ENCODE measurements at places on chromosomes 3 and 15.
A peak's percentile ranks its signal among the peaks of the same experiment; 100 is the strongest.

DNA sequence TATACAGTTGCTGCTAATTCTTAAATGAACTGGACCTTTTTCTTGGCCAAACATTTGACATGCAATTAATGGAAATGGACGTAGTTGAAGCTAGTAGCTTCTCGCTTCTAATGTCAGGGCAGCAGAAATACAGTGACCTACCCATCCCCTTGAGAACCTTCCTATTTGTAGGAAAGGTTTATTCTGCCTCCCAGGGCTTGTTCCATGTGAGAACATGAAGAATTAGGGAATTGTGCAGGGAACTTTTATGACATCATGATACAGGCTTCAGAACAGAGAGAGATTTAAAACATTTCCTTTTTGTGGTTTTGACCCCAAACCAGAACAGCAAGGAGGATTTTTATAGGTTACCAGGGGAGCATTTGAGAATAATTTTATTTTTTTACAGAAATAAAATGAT is 406.6 kb upstream of the PPP2R3A start:
- DNase-seq, result no peak

- no peak for DNase-seq
Observed at GRCh38 chr15:84910928-84911623, 26.6 kb downstream of the SLC28A1 start.

DNA sequence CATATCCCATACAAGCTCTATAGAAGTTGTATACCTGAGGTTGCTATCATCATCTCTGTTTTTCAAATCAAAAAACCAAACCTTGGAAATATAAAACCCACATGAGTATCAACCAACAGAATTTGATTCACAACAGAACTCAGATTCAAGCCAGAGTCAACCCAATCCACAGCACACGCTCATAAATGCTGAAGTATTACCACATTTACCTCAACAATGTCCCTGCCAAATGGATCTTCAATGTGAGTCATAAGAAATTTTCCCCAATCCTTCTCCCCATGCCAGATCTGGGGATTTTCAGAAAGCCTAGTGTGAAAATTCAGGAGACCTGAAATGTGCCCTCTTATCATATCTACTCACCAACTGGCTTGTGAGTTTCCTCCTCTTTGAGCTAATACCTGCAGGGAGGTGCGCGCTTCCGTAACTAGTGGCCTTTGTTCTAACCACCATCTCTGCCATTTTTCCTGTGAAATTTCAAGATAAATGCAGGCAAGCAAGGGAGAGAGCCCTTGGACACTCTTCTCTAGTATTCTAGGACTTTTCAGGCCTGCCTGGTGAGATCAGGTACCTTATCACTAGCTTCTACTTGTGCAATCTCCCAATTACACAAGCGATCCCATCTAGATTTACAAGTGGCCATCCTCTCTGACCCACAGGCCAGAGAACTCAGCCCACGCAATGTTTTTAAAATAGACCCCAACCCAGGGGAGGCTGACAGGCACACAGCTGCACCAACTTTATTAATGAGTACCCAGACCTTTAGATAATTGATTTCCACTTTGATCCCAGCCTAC is 1076.9 kb upstream of the CFAP20DC start:
- DNase-seq, result no peak

- peak; percentile 37 for DNase-seq
Observed at GRCh38 chr3:37546876-37547275, 314.8 kb upstream of the CTDSPL start.

GRCh38 chr15:74955796-74956647 is 550 bp downstream of the RPP25 start:
- peak; percentile 60 for DNase-seq

DNA sequence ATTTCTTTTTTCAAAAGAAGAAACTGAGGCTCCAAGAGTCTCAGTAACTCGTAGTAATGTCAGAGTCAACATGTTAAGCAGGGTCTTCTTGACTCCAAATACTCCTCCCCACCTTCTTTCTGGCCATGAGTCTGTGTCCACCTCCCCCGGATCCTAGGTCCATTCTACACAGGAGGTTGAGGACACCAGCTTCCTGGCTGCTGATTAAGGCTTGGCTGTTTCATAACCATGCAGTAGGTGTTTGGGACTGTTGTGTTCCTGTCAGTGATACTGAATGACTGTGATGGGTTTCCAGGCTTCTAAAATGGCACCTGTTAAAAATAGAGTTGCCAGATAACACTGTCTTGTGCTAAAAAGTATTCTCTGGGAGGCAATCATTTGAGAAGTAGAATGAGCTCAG is 130.8 kb upstream of the IL12A start:
- DNase-seq, result no peak

DNA sequence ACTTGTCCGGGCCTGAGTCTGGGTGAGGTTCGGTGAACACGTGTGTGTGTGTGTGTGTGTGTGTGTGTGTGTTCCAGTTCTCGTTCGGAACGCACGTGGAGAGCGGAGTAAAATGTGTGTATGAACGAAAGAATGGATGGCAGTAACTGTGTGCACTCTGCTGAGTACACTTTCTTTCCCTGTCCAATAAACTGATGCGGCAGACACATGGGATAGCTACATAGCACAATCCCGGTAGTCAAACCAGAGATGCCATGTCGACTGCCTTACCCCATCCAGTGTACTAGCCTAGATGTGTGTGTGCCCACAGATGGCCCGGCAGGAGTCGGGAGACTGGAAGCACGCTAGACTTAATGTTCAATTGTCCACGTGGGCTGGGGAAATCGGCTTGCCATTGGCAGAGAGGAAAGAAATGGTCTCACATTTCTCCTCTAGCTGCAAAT is 507 bp upstream of the GOLIM4 start:
- DNase-seq, result peak; percentile 83

- DNase-seq, result peak; percentile 79
Observed at GRCh38 chr15:48592221-48592731, 53.2 kb downstream of the FBN1 start.

GRCh38 chr3:112635674-112636073 is 5.3 kb downstream of the CCDC80 start:
- DNase-seq, result no peak

DNA sequence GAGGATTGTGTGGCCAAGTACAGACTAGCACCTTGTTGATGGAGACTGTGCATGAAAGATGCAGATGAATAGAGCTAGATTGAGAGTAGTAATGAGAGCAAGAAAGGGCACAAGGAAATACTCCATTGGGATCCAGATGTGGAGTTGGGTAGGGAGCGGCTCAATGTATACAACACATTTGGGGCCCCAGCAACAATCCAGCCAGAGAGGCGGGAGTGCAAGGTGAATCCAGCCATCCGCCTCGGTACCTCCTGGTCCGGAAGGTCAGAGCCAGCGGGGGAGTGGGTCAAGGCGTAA is 9.0 kb downstream of the ISL2 start:
- no peak for DNase-seq

DNA sequence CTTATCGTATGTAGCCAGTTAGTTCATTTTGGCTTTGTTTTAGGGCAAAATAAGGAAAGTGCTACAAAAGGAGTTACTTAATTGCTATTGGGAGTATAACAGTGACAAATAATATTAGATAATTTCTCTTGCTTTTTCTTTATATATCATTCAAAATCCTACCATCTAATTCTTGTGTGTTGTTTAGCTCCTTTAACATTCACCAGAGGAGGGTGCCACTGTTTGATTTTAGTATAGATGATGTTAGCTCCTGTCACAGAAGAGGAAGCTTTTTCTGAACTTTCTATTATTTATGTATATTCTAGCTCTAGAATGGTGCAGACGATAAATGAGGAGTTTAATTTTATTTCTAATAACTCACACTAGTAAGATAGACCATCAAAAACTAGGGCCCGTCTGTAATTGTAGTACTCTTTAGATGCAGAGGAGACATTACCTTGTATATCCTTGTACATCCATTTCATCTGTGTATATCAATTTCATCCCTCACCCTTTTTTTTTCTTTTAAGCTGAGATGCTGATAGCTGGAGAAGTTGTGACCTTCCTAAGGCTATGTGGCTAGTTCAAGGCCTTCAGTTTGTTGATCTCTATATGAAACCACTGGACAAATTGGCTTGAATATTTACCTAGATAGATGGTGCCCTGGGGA is 3.0 kb downstream of the PPM1L start:
- peak; percentile 23 for DNase-seq

DNA sequence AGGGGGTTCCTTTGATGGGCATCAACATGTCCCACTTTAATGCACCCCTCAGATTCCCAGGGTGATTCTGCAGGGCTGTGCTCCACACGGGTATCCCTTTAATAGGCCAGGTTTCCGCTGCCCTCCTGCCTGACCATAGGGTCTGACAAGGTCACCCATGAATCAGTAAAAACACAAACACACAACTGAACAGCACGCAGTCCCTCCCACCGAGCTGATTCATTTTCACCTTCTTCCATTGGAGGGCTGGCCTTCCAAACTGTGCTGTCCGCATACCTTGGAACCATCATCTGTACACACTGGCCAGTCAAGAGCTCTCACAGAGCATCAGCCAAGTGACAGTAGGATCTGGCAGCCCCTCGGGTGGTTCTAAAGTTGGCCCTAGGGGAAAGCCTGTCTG is 93.7 kb downstream of the FBLN2 start:
- no peak for DNase-seq

DNA sequence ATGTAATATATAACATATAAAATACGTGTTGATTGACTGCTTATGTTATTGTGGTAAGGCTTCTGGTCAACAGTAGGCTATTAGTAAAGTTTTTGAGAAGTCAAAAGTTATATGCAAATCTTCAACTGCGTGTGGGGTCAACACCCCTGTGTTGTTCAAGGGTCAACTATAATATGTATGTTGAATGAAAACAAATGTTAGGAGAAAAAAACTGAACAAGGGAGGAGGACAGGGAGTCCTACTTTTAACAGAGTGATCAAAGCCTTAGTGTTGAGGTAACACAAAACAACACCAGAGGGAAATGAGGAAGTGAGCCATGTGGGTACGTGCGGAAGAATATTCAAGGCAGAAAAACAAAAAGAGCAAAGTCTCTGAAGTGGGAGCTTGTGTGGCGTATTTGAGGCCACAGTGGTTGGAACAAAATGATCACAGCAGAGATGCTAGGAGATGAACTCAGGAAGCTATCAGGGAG is 62.5 kb downstream of the SFMBT1 start:
- DNase-seq, result peak; percentile 93

DNA sequence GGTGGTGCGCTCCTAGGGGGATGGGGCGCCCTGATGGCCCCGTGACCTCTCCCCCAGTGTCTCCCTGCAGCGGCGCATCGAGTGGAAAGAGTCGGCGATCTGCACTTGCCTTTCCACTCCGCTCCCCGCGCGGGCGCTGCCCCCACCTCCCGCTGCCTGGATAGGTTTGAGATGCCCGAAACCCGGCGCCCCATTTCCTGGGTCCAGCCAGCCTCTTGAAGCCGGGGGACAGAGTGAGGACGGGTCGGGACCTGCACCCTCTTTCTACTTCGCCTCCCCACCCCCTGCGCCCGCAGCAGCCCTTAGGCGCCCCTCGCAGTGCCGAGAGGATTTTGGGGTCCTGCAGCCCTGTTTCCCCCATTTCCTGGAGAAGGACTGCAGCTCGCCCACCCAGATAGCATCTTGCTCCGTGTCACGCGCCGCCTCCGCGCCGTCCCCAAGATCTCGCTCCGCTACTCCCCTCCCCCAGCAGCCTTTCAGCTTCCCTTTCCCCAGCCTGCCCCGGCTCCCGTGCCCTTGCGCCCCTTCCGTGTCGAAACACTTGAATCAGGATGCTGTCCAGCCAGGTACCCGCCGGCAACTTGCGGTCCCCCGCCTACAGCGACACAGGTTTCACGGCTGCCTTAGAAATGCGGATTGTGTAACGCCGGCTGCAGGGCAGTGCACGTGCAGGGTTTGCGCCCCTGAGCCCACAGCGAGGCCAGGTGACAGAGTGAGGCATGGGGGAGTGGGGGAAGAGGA is 519 bp downstream of the ABHD6 start:
- peak; percentile 38 for DNase-seq

GRCh38 chr15:65404186-65404872 is 18.4 kb downstream of the IGDCC4 start:
- no peak for DNase-seq

DNA sequence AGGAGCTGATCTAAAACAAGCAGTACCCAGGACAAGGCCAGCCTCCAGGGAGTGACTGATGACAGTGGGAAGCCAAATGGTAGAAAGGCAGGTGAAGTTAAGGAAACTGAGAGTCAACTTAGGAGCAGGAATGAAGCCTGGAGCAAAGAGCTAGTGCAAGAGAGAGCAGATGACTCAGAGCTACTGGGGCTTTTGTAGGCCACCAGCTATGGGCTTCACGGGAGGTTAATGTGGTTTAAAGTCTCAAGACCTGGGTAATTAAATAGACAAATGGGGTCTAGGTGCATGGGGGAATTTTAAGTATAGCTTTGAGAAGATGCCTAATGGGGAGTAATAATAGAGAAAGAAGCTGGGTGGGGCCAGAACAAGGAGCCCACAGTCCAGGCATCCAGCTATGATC is 3.1 kb downstream of the CD86 start:
- DNase-seq, result no peak

GRCh38 chr3:40290396-40290795 is 19.1 kb upstream of the EIF1B start:
- no peak for DNase-seq

DNA sequence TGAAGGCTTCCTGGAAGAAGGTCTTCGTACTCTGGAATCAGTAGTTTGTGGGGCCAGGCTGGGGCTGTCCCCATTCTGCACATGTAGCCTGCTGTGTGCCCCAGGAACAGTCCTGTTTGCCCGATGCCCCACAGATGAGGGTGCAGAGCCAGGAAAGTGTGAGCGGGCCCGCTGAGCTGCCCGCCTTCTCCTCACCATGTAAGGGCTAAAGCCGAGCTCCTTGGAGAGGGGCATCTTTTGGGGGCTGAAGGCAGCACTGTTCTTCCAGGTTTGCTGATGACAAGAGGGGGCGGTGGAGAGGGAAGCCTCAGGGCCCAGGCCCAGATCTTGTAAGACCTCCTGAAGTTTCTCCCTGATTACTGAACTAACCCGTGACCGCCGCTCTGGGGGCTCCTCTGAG is 73.2 kb upstream of the GSK3B start:
- no peak for DNase-seq

DNA sequence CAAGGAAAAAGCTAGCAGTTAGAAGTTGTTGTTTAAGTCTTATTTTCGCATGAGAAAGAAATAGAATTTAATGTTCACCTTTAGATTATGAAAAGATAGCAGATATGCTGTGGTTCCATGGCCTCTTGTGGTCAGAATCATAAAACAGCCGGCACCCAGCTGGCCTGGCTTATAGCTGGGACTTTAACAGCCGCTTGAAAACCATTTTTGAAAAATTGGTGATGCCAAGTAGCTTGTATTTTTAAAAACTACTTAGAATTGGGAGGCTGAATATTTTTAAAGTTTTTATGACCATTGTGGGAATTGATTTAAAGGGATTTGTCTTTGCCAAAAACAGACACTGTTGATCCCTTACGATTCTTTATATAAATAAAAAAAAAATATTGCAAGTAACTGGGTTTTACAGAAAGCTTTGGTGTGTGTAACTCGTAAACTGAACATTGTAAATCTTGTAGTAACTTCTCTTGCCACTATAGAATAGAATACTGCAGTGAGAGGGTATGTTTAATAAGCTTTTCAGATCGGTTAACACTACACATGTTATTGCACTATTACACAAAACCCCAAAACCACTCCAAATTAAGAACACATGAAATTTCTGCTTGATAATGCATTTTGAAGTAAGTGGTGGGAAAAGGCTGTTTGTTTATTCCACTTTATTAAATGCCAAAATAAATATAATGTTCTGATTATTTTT is 6.6 kb downstream of the ARRDC4 start:
- no peak for DNase-seq

All from MV-4-11 (cell line).